Coronary artery (tissue), 2 donors: ENCODE measurements at places on chromosomes 12 and 14.
A peak's percentile ranks its signal among the peaks of the same experiment; 100 is the strongest.

GRCh38 chr14:81784084-81784483 is 250.4 kb upstream of the SEL1L start:
- DNase-seq, result no peak

- DNase-seq, result no peak
Measured at GRCh38 chr12:48986720-48987291, 8.7 kb downstream of the WNT1 start.

- no peak for DNase-seq
Measured at GRCh38 chr12:45244561-45245343, 28.9 kb downstream of the ANO6 start.

- no peak for DNase-seq
Measured at GRCh38 chr12:89529738-89530137, 3.9 kb upstream of the POC1B start.

- DNase-seq, result no peak
Measured at GRCh38 chr12:11209113-11209512, 22.4 kb upstream of the TAS2R42 start.

DNA sequence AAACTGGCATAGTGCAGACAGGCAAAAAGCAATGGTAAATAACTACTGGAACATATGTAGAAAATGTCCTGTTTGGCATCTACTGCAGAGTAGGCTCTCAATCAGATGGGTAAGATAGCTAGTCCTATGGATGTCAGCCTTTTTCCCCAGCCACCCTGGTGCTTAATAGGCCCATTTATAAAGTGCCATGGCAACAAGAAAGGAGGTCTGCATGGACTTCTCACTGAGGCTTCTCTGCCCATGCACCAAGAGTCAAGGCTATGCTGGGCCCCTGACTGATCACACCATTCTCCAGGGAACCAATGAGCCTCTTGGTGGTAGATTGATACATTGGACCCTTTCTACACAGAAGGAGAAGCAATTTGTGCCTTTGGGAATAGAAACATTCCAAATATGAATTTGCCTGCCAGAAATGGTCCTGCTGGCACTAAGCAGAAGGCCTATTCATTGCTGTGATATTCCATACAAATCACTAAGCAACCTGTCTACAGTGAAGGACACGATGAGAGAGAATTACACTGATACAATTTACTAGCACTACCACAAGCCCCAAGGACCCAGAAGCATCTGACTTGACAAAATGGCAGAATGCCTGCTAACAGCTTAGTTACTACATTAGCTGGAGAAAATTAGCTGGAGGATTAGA is 43.8 kb downstream of the RESF1 start:
- DNase-seq, result no peak

DNA sequence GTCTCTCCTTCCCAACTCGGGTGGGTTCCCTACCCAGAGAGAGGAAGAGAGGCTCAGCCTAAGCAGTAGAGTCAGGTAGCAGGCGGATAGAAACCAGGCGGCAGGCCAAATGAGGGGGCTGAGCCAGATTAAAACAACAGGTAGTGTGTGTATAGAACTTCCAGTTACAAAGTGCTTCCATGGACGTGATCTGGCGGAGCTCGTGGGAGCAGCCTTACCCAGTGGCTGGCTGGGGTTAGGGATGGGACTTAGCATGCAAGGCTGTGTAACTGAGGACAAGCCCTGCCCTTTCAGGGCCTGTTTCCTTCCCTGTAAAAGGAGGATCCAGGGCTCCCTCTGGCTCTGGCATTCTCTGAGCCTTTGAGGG is 8.3 kb downstream of the KRT80 start:
- DNase-seq, result no peak

- DNase-seq, result peak; percentile 90
Measured at GRCh38 chr12:131912518-131913274, 16.4 kb upstream of the PUS1 start.

GRCh38 chr12:39990122-39991101 is 115.5 kb downstream of the SLC2A13 start:
- DNase-seq, result no peak

DNA sequence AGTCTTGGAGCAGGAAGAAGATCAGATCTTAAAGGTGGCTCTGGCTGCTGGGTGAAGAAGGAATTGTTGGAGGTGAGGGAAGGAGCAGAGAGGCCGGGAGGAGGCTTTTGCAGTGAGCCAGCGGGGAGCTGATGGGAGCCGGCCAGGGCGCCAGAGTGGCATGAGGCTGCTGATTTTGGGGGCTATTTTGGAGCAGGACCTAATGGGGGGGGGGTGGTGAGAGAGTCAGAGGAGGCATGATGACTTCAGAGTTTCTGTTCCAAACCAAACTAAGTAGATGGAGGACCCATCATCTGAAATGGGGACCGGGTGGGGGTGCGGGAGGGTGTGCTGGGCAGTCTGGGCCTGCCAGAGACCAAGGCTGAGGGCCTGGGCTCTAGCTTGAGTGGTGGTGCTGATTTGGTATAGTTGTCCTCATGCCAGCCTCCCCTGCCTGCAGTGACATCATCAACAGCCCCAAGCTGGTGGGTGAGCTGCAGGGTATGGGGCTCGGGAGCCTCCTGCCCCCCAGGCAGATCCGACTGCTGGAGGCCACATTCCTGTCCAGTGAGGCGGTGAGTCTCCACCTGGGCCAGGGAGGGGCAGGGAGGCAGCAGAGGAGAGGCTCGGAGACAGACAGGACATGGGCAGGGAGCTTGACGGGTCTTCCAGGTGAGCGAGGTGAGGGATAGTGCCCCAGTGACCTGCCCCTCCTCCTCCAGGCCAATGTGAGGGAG is 6.2 kb downstream of the TNFAIP2 start:
- DNase-seq, result no peak

DNA sequence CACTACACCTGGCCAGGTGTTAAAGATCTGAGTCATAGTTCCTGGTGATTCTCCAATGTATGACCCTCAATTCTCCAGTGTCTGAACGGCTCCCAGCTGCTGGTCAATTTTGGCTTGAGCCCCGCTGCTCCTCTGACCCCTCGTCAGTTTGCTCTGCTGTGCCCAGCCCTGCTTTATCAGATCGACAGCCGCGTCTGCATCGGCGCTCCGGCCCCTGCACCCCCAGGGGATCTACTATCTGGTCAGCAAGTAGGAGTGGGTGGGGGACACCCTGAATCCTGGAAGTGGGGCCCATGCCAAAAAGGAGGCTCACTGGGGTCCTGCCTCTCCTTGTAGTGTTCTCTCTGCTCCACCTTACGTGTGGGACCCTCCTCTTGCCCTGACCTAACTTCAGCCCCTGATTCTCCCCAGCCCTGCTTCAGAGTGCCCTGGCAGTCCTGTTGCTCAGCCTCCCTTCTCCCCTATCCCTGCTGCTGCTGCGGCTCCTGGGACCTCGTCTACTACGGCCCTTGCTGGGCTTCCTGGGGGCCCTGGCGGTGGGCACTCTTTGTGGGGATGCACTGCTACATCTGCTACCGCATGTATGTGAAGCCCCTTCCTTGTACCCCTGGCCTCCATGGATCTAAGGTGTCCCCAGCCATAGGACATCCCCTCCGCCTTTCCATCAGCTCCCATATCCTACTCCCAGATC is 5.0 kb downstream of the SLC39A5 start:
- no peak for DNase-seq

DNA sequence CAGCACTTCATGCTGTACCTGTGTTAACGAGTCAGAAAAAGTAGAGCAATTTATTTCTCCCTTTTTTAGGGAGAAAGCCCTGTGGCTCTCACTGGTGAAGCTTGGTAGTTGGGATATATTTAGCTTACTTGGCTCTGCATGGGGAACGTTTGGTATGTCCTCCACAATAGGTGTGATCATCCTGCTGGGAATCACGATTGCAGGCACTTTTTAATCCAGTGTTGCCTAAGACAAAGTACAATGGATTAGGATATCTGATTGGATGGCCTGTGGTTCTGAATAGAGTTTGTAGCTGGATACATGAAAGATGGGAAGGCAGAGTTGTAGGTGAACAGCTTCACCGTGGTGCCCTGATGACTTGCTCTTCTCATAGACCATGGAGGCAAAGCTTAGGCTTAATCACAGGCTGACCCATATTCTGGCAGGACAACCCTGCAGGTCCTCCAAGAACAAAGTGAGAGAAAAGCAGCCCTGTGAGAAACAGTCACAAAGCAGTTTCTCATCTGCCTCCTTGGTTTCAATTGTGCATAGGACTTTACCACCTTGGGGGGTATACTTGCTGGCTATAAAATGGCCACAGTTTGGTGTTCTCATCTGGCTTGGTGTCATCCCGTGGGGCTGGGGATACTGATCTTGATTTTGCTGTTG is 7.5 kb downstream of the RESF1 start:
- no peak for DNase-seq

GRCh38 chr14:104138098-104138717 is at the start of gene KIF26A:
TSS of gene KIF26A (plus strand) at chr14:104138587. CDS start at chr14:104138723, 136 bp downstream.
- no peak for DNase-seq

DNA sequence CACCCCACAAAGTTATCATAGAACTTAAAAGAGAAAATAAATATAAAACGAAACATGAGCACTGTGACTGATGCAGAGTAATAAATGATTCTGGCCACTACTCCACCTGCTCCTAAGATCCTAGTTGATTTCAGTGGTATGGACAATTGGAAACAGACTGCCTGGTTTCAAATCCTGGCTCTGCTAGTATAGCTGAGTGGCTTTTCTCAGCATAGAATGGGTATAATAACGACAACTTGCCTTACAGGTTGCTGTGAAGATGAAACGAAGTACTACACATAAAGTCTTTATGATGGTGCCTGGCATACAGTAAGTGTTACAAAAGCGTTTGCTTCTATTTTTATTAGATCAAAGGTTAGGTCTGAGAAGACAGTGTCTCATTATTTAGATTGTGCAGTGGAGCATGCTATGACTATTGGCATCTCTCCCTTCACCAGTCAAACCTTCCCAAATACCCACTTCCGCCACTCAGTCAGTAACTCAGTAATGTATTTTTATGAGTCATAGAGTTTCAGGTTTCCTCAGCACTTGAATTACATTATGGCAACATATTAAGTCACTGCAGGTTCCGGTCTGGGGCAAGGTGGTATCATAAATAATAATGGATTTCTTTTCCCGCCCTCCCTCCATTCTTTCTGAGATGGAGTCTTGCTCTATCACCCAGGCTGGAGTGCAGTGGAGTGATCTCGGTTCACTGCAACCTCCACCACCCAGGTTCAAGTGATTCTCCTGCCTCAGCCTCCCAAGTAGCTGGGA is 29.7 kb upstream of the NR2C1 start:
- no peak for DNase-seq

GRCh38 chr14:69610020-69610873 is 1.1 kb upstream of the SUSD6 start:
- DNase-seq, result no peak

- no peak for DNase-seq
Measured at GRCh38 chr14:103856105-103856504, 8.7 kb upstream of the PPP1R13B start.

- no peak for DNase-seq
Measured at GRCh38 chr12:72098622-72099021, 160.0 kb downstream of the TPH2 start.

DNA sequence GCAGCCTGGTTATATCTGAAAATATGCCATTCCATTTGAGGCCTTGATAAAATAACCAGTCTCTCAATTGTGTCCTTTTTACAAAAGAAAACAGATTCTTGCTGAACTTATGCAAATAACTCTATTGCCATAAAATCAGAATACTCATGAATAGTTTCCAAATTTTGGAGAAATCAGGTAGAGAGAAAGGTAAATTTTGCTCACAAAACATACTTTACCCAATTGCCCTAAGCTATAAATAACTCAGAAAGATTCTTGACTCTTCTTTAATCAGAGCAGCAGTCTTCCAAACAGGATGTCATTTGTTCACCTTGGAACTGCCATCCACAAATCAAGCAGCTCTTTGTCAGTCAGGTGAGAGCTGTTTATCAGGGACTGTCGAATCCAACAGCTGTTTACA is 12.6 kb downstream of the ZNF26 start:
- no peak for DNase-seq
